ENCODE measurements at places on chromosomes 2 and 18. TPM values are rescaled to one million over a fixed set of nuclear protein-coding genes. Genes with fewer than 3 reads are reported as not detected.

PAX3 gene
- not detected for total RNA-seq

NEURL3 gene
- 0.70 TPM for total RNA-seq

IL36A gene
- total RNA-seq = not detected

C2orf80 gene
- total RNA-seq = not detected

CD8B gene
- total RNA-seq = 3.5 TPM

CRYGC gene
- not detected for total RNA-seq

ASTL gene
- not detected for total RNA-seq

OSR1 gene
- 34.7 TPM for total RNA-seq

BUB1 gene
- total RNA-seq = 1.4 TPM

STPG4 gene
- total RNA-seq = not detected

HOXD12 gene
- not detected for total RNA-seq

SP5 gene
- total RNA-seq = 2.3 TPM

C1QL2 gene
- total RNA-seq = not detected

RFTN2 gene
- 7.0 TPM for total RNA-seq

TOGARAM2 gene
- 0.31 TPM for total RNA-seq

DNAJC5G gene
- total RNA-seq = not detected

SERPINB11 gene
- total RNA-seq = not detected

SCG2 gene
- 0.39 TPM for total RNA-seq

RRM2 gene
- 2.2 TPM for total RNA-seq

SKOR2 gene
- total RNA-seq = not detected

SCYGR4 gene
- total RNA-seq = not detected

KYNU gene
- total RNA-seq = 18.7 TPM

Measured in ureter (tissue), 1 donor.